Activated CD8-positive, alpha-beta memory T cell treated with anti-CD3 and anti-CD28 coated beads for 4 hours (primary cell): ENCODE measurements at places on chromosomes 3 and 15.
A peak's percentile ranks its signal among the peaks of the same experiment; 100 is the strongest.

- no peak for DNase-seq
Observed at GRCh38 chr3:166510382-166510781, 673.2 kb upstream of the BCHE start.

DNA sequence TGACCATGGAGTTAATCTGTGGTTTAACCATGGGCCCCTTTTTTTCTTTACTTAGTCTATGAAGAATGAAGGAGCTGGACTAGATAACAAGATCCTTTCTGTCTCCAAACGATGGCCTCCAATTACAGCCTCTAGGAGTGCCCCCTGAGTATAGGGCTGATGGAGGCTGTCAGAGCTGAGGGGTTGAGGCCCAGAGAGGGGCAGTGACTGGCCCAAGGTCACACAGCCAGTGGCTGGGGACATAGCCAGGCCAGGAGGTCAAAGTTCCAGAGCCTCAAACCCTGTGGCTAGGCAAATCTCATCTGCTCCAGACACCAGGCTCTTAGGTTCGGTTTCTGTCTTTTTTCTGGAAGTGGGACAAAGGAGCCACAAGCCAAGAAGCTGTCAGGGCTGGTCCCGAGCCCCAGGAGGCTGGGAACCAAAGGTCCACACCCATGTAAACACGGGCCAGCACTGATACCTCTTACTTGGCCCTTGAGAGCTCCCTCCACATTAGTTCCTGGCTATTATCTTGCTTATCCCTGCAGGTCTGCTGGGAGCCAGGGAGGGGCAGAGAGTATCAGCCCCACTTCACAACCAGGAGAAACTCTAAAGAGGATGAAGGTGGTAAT, 10.3 kb downstream of the RHOV start:
- DNase-seq, result no peak

DNA sequence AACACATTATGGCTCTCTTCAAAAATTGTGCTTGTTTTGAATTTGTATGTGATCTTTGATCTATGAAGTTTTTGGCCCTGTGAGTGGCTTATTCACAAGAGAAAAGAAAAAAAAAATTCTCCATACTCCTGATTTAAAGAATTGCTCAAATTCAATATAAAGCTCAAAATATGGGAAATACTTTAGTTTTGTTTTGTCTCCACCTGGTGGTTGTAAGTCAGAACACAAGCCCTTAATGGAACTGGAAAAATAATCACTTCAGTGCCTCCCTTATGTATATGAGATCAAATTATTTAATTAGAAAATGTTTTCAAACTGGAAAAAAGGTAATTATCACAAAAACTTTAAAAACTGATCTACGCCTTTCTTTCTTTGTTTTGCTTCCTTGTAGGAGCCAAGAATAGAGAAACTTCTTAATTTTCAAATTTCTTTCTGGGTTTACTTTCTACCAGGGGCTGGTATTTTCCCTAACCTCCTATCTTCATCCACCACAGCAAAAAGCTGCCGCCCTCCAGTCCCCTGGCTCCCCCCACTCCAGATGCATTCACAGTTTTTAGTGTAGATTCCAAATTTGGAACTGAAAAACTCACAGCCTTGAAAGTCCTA, 50.6 kb downstream of the SERP1 start:
- no peak for DNase-seq

DNA sequence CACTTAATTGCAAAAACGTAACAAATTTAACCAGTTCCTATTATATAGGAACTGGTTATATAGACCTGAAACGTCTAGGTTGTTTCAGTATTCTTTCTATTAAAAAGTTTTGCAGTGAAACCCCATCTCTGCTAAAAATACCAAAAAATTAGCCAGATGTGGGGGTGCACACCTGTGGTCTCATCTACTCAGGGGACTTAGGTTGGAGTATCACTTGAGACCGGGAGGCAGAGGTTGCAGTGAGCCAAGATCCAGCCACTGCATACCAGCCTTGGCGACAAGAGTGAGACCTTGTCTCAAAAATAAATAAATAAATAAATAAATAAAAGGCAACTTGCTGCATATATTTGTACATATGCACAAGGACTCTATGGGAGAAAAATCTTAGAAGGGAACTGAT, 387.0 kb downstream of the TUSC7 start:
- DNase-seq, result no peak

GRCh38 chr3:132318451-132318850, 1.2 kb downstream of the ACP3 start:
- no peak for DNase-seq

- peak; percentile 82 for DNase-seq
Observed at GRCh38 chr15:77013776-77014131, 18.8 kb downstream of the PSTPIP1 start.

- DNase-seq, result no peak
Observed at GRCh38 chr3:127985216-127985615, 67.0 kb upstream of the SEC61A1 start.

DNA sequence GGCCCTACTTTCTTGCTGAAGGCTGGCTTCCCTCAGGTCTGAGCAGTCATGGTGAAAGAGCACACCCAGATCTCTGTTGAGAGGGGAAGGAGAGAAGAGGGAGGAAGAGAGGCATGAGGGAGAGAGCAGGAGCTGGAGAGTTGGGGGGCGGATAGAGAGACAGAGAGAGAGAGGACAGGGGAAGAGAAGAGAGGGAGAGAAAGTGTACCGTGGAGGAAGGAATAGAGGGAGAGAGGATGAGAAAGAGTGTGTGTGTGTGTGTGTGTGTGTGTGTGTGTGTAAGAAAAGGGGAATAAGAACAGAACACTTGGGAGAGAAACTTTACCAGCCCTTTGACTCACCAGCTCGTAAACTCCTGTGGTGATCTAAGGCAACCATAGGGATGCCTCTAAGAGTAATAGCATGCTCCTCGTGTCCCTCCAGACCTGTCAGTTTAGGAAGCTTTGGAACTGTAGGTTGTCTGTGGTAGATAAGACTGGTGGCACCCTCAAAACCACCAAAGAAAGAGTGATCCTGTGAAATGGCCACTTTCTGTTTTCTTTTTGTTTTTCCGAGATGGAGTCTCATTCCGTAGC, 18.2 kb downstream of the ZNF592 start:
- DNase-seq, result no peak

DNA sequence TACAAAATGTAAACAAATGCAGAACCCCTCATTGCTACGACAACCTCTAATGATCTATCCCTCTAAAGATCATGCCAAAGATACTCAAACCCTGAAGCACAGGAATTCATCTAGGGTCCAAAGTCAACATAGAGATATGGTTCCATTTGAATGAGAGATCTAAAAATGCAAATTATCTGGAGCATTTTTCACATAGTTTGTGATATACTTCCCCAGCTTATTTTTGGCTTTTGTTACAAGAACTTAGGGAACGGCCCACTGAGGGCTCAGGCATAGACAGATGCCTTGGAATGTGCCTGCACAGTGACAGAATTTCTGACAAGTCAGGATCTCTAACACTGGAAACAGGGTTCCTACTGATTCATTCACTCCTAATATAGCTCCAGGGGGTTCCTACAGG, 258.9 kb upstream of the THBS1 start:
- DNase-seq, result no peak

DNA sequence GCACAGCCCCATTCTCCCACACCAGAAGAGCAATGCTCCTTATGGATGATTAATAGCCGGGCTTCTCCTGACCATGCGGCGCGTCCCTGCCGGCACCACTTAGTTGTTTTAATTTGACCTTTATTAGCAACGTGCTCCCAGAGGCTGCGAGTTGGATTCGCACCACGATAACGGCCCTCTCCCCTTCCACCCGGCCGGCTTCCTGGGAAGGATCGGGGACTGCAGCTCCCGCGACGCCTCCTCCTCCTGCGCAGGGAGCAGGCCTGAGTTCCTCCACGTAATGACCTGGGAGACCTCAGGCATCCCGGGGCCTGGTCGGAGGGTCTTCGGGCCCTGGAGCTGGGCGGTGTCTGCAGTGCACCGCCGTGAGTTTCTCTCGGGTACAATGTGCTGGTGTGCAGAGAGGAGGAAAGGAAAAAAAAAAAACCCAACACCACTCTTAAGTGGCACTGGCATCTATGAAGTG, 243.3 kb upstream of the TOPAZ1 start:
- DNase-seq, result no peak

DNA sequence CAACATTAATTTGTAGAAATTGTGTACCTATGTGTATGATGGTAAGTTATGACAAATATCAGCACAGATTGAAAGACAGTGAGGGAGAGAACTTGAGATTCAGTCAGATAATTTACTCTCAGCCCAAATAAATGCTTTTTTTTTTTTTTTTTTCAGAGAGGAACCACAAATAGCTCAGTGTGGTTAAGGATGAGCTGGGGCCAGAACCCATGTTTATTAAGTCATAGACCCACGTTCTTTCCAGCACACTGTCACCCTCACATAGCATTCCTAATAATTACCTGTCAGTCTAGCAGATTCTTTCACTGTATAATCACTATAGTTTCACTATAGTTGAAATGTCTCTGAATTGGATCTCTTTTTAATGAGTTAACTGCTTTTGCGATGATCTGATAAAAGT, 246.1 kb downstream of the ZIC1 start:
- no peak for DNase-seq

- no peak for DNase-seq
Observed at GRCh38 chr3:190375246-190375645, 12.7 kb upstream of the CLDN16 start.

- no peak for DNase-seq
Observed at GRCh38 chr3:185115371-185115770, 37.5 kb downstream of the C3orf70 start.

DNA sequence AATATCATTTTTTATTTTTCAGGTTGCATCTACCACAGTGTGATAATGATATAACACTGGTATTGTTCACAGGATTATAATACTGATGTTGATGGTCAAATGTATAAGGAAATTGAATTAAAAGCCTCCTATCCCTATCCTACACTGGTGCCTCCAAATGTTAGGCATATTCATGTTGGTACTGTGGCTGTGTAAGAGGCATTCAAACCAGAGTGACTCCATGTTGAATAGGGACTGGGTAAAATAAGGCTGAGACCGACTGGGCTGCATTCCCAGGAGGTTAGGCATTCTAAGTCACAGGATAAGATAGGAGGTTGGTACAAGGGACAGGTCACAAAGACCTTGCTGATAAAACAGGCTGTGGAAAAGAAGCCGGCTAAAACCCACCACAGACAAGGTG, 68.9 kb upstream of the RNU6-1 start:
- no peak for DNase-seq

DNA sequence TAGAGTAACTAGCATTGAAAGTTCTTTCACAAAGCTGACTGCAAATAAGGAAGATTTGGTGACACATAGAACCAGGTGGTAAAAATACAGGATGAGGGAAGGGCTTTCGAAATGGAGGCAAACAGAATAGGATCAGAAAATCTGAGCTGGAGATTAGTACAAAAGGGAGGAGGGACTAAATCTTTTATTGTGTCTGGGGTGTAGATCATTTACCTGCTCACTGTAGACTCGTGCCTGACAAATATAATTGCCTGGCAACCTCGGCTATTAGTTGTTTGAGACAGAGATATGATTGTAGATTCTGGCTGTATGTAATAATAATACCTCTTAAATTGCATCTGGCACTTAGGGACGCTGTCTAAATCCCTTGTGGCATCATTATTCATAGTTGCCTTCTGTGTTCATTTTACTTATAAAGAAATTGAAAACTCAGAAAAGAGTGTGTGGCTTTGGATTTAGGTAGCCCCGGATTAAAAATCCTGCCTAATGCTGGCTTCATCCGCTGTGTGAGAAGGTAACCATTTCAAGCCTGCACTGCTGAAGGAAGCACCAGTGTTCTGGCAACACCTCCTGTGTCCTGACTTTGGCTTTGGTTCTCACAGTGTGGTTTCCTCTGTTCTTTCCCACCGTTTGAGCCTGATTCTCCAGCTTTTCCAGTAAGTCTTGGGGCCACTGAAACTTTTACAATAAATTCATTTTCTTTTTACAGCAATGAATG, 25.0 kb upstream of the GPR160 start:
- no peak for DNase-seq

DNA sequence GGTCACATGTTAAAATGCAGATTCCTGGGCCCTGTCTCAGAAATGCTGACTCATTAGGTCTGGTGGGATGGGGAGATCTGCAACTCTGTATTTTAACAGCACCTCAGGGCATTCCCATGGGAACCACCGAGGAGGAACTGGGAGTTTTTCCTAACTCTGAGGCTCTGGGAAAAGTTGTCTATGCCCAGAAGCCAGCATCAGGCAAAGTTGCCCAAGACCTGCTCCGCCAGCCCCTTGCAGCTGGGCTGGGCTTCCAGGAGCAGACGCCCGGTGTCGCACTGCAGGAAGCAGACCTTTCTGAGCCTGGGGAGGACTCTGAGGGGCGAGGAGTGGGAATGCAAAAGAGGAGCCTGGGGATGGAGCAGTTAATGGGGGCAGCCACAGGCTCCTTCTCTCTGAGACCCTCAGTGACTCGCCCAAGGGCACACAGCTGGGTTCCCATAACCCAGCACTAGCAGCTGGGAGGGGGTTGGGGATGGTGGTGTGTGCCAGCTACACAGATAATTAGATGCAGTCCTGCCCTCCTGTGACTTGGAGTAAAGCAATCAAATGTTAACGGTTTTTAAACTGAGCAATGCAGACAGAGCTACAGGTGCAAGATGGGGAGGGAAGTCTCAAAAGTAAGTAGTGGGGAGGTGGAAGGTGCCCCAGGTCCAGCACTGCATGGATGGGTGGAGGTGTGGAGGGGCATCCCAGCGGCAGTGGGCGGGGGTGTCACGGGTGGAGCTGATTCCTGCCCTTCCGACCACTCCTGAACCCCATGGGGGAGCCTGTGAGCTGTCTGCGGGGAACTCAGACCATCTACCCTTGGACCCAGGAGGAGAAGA, 100.4 kb downstream of the LSM3 start:
- DNase-seq, result no peak

GRCh38 chr3:62874711-62875557, at the start of gene CADPS:
Gene CADPS (minus strand): TSS chr3:62875416. CDS start chr3:62875029, 387 bp downstream.
- no peak for DNase-seq

DNA sequence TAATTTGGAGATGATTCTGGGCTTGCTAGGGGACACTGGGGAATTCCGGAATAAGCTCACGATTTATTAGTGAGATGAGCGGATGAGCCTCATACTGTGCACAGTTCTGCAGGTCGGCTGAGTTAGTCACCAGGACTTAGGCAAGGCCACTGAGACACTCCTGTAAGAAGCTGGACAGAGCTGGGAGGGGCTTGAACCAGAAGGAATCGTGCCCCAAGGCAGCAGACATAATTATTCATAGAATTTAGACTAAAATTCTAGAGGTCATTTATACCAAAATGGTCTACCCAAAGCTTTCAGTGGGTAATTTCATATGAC, 121.4 kb downstream of the VGLL4 start:
- DNase-seq, result no peak

DNA sequence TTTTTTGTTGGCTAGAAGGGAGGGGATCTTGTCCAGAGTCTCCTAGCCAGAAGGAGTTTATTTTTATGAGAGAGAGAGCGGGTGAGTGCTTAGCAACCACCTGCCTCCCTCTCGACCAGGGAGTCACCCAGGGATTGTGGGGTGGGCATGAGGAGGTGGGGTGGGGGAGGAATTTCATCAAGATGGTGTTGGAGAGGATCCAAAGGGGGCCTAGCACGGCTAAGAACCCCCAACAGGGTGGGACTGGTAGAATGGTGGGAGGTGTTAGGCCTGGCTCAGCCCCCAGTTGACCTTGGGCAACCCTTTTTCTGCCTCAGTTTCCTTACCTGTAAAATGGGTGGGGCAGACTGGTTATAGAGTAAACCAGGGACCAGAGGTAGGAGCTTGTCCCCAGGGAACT, 1.8 kb downstream of the SLC6A6 start:
- DNase-seq, result no peak
